ENCODE measurements at places on chromosomes 5 and 9.
A peak's percentile ranks its signal among the peaks of the same experiment; 100 is the strongest.

DNA sequence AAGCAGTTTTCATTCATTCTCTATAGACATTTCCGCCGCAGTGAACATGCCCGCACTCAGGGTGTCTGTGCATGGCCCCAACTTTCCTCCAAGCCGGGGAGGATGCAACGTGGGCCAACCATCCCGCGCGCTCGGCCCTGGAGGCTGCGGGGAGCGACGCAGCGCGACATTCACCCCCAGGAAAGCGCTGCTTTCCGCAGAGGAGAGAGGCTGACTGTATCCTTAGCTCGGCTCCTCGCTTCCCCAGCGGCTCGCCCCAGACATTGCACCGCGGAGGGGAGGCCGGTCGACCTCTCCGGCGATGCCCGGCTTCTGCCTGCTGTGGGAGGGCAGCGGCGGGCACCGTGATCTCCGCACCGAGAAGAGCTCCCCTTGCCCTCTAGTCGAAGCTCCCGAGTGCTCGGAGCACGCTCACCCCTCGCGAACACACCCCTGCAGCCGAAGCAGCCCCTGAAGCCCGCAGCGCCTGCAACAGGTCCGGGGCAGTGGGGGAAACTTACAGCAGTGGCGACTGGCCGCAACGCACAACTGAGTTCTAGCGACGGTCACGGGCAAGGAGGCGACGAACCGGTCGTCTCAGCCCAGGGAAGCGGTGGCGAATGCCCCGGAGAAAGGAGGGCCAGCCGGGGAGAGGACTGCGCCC lies 600 bp downstream of the ENC1 start:
- no peak for DNase-seq

GRCh38 chr9:114015607-114016006 lies 62.5 kb downstream of the AMBP start:
- no peak for DNase-seq

DNA sequence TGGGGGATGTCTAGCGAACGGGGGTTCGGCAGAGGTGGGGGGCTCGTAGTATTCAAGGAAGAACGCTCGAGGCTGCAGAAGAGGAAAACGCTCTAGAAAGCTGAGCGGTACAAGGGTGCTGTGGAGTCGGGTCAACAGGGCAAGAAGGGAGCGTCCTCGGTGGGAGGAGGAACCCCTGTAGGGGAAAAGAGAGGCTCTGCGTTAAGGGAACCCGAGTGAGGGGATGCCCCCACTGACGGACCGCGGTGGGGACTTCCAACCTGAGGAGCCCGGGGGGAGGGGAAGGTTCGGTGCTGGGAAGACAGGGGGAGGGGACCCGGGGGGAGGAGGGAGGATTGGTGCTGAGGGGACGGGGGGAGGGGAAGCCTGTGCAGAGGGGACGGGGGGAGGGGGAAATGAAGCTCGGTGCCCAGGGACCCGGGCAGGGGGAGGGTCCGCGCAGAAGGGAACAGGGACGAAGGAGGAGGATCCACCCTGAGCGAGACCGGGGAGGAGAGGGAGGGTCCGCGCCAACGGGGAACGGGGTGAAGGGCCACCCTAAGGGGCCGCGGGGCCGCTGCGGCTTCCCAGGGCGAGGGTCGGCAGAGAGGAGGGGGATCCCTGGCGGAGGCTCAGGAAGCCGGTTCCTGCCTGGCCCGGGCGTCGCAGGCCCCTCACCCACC lies 621 bp downstream of the NR6A1 start:
- no peak for DNase-seq

- no peak for DNase-seq
Measured at GRCh38 chr9:15144622-15145061, 162.4 kb downstream of the TTC39B start.

DNA sequence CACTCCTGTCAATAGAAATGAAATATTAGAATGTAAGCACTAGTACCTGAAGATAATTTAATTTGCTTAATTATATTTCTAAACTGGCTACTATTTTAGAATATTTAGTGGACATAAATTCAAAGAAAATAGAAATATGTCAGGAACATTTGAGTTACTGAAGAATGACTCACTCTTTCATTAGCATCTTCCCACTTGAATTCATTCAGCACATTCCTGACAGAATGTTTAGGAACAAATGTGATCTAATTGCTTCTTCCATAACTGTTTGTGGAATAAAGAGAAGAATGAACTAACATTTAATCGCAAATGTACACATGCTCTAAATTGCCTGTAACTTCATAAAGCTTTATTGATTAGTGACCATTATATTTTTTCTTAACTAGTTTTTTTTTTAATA lies 306.2 kb upstream of the ADAMTSL1 start:
- DNase-seq: no peak

GRCh38 chr9:128120061-128120740 lies 7.3 kb downstream of the PTGES2 start:
- no peak for DNase-seq

DNA sequence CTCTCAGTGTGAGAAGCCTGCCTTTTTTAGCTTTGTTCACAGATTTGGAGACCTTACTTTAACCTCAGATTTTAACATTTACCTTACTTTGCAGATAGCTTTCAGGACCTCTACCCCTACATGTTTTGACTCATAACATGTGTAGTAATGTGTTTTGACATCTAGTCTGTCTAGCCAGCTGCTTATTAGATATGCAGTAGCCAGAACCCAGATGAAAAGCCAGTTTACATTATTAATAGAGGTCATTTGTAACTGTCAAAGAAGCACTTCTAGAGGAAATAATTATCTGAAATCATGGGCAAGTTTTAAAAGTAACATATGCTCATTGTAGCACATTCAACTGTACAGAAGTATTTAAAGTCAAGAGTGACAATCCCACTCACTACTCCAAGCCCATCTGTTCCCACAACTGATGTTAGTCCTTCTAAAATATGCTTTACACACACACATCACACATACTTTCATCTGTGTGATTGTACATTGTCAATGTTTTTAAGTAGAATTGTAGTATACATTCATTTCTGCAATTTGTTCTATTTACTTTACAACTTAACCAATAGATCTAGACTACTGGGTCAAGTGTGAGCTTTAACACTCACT lies 71.8 kb upstream of the NIPAL4 start:
- DNase-seq: no peak

- DNase-seq: peak; percentile 14
Measured at GRCh38 chr9:75891771-75892215, 1.3 kb downstream of the PCSK5 start.

- DNase-seq: no peak
Measured at GRCh38 chr5:180313677-180314505, 22.0 kb upstream of the MAPK9 start.

GRCh38 chr9:134730011-134730760 lies 88.6 kb downstream of the COL5A1 start:
- DNase-seq: no peak

DNA sequence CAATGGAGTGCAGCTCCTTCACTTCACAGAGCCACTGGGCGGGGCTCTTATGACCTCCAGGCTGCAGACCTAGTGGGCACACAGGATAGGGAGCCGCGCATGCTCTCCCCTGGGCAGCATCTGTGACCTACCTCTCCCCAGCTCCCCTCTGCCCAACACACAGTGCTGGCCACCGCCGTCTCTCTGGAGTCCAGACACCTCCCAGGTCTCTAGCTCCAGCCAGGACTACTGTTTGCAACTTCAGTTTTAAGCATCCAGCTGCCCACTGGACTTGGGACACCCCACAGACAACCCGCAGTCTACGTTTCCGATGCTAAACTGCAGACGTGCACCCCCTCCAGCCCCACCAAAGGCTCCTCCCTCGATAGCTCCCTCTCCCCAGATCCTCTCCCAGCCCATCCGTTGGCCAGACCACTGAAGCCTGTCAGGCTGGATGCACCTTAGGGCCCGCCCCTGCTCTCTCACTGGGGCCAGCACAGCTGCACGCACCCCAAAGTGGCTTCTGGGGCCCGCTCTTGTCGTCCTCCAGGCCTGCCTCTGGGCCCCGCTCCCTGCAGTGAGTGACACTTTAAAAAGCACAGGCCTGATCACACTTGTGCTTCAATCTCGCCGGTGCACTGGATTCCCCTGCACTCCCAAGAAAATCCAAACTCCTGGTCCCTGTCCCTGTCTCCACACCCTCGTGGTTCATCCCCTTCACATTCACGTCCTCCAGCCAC lies 11.3 kb downstream of the FLT4 start:
- no peak for DNase-seq

GRCh38 chr9:119280740-119281485 lies 88.3 kb downstream of the BRINP1 start:
- no peak for DNase-seq

GRCh38 chr5:160455600-160455999 lies 33.9 kb downstream of the PTTG1 start:
- no peak for DNase-seq

GRCh38 chr9:11158063-11158462 lies 545.3 kb upstream of the PTPRD start:
- DNase-seq: no peak

DNA sequence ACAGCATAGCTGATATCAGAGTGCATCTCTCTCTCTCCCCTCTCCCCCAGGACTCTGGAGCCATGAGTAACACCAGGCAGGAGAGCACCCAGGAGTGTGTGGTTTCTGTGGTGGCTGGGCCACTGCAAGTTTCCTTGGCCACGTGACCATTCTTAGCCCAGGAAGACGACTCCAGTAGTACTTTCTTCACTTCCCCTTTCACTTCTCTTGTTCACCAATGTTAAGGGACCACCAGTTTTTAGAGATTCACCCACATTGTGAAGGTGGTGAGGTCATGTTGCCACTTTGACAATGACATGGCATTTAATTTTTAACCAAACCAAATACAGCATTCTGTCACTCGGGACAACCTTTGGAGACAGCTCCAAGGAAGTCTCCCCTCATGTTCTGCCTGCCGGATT lies 17.9 kb upstream of the DAPK1 start:
- no peak for DNase-seq

- no peak for DNase-seq
Measured at GRCh38 chr9:6785682-6786081, 27.9 kb downstream of the KDM4C start.

DNA sequence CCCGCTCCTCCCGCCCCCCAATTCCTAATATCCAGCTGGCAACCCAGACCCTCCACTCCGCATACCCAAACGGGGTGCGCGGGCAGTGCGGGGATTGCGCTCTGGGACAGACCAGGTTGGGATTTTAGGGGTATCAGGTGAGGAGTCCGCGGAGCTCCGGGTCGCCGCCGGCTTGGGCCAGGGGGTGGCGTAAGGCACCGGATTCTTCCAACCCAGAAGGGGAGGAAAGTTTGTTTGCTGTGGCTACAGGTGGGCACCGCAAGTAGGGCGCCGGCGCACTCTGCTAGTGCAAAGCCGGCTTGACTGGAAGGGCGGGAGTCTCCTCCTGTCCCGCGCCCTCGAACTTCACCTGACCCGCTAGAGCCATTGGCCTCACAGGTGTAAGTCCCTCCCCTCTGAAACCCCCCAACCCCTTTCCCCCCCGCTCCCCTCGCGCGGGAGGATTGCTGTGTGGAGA lies 709 bp downstream of the IQGAP2 start:
- no peak for DNase-seq

- no peak for DNase-seq
Measured at GRCh38 chr9:113931140-113931539, 55.0 kb downstream of the ZNF618 start.

- DNase-seq: no peak
Measured at GRCh38 chr5:133818031-133818431, 150.4 kb downstream of the C5orf15 start.

GRCh38 chr5:170136506-170136905 lies 30.8 kb downstream of the FOXI1 start:
- DNase-seq: no peak

- no peak for DNase-seq
Measured at GRCh38 chr5:135578305-135578684, 496 bp downstream of the CXCL14 start.

DNA sequence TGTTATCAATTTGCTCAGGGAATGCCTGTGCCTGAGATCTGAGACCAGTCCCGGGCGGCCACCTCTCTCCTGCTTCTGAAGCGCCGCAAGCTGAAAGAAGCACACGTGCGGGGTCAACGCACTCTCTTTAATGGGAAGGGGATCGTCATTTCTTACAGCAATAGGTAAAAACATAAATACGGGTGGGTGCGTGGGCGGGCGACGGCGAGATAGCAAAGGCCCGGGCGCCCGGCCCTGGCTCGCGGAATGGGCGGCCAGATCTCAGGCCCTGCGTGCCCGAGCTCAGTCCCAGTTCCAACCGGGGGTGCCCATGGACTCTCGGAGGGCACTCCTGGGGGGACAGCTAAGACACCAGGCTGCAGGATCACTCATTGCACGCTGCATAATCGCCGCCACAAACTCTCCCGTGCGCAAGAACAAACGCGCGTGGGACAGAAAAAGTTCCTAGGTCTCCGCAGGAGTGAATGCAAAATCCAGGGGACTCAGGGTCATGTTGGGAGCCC lies 3.0 kb downstream of the NKX2-5 start:
- DNase-seq: no peak

- DNase-seq: no peak
Measured at GRCh38 chr9:16744394-16744793, 126.1 kb downstream of the BNC2 start.

GRCh38 chr9:130781569-130781968 lies 53.5 kb upstream of the ABL1 start:
- DNase-seq: no peak

GRCh38 chr9:72102520-72102919 lies 42.1 kb upstream of the C9orf57 start:
- DNase-seq: no peak

GRCh38 chr5:118015511-118015910 lies 972.8 kb downstream of the DTWD2 start:
- DNase-seq: no peak

GRCh38 chr5:93588352-93589151 lies 5.5 kb downstream of the NR2F1 start:
- no peak for DNase-seq

DNA sequence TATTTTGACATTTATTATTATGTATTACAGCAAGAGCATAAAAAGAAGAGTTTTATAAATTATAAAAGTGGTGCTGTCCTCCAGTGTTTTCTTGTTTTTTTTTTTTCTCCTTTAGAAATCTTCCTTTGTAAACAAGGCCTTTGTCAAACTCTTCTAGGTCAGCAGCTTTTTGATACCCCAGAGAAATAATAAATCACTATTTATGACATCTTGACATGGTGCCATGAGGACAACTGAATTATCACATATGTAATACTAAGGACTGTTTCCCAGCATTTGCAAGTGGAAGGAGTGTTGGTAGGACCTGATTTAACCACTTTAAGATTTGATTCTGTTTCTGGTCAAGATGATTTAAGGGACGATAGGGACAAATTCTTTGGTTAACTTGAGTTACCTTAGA lies 4.6 kb downstream of the SMARCA2 start:
- no peak for DNase-seq

GRCh38 chr5:54109626-54110330 lies 200.6 kb downstream of the ARL15 start:
- DNase-seq: no peak

GRCh38 chr5:181243564-181244343 lies at the start of gene RACK1:
Gene RACK1, minus strand, starts transcription at chr5:181243906. Its CDS starts 106 bp downstream, at chr5:181243800.
- peak; percentile 77 for DNase-seq

Measured in stimulated activated CD4-positive, alpha-beta T cell treated with anti-CD3 and anti-CD28 coated beads, Interleukin-2, amount 100 ng/mL, for 48 hours (primary cell).